ENCODE measurements at places on chromosomes 6 and 20.

GRCh38 chr6:164419099-164419498 lies 890.3 kb downstream of the C6orf118 start:
- DNase-seq = no peak

- no peak for DNase-seq
Observed at GRCh38 chr6:37704923-37705238, 7.2 kb upstream of the MDGA1 start.

DNA sequence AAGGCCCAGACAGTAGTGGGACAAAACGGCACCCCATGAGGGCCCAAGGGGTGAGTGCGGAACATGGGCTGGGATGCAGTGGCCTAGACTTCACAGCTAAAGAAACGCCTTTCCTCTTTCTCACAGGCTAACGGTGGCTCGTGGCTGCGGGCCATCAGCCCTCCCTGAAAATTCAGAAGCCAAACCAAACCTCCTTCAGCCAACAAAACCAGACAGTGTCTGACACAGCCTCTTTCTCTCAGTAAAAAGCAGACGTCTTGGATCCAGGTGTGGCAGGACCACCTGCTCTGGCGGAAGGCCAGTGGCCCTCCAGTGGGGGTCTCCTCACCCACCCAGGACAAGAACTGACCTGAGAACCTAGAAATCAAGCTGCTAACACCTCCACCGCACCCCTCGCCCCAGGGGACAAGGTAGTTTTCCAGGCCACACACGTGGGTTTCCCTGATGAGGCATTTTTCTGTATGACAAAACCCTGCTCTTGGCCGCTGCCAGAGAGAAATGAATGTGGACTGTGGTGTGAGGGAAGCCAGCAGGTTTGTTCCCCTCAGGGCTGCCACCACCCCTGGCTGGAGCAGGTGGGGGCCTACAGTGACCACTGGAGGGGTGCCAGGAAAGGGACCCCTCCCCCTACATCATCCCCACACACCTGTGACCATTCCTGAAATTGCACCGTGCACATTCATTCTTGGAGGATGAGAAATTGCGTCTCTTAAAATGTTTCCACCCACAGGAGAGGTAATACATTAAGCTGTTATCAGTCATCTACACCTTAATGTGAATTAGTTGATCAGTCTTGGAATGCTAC lies 76.8 kb upstream of the PIM1 start:
- no peak for DNase-seq

DNA sequence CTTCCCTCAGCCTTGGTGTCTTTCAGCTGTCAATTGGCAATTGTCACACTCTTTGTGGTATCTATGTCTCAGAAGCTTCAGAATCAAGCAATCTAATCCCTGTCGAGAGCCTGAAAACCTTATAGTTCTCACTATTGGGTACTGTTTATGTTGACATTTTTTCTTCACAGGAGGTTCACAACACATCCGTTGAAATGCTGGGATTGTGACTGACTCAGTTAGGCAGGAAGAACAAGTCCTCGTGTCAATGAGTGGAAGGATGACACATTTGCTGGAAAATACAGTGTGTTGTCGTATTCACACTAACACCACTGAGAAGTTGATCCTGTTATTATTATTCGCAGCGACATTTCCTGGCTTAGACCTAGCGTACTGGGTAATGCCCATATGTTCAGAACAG lies 163.9 kb upstream of the CITED2 start:
- DNase-seq = no peak

GRCh38 chr20:63499338-63499969 lies 571 bp upstream of the EEF1A2 start:
- DNase-seq = peak; percentile 54

DNA sequence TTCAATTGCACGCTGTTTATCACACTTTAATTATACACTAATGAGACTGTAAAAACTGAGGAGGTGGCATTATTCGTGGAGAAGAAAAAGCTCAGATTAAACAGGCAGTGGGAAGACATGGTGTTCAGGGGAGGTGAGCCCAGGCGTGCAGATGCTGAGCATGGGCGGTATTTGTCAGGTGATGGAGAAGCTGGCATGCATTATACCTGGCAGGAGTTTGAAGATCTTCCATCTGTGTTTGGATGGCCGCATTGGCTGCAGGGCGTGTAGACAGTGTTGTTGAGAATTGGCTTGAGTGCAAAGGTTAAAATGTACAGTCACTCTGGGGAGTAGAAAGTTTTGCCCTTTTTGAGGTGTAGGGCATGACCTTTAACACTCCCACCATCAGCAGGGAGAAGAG lies 213.8 kb downstream of the ERMARD start:
- DNase-seq = no peak

DNA sequence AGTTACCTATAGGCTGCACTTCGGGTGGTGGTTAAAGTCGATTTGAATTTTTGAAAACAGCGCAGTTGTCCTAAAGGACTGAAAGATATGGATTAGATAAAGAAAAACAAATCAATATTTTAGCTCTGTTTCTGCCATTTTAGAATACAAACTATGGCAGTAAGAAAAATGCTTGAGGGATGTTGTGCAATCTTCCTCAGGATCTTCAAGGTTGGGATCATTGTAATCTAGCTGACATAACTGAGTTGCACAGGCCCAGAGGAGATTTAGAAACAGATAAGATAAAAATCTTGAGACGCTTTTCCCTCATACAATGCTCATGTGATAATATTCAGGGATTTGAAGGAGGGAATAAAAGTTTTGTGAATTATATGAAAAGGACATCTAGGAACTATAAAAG lies 926 bp downstream of the PEX3 start:
- DNase-seq = no peak

GRCh38 chr6:21360336-21360735 lies 233.2 kb upstream of the SOX4 start:
- no peak for DNase-seq

GRCh38 chr6:71079677-71080076 lies 122.8 kb upstream of the B3GAT2 start:
- no peak for DNase-seq

DNA sequence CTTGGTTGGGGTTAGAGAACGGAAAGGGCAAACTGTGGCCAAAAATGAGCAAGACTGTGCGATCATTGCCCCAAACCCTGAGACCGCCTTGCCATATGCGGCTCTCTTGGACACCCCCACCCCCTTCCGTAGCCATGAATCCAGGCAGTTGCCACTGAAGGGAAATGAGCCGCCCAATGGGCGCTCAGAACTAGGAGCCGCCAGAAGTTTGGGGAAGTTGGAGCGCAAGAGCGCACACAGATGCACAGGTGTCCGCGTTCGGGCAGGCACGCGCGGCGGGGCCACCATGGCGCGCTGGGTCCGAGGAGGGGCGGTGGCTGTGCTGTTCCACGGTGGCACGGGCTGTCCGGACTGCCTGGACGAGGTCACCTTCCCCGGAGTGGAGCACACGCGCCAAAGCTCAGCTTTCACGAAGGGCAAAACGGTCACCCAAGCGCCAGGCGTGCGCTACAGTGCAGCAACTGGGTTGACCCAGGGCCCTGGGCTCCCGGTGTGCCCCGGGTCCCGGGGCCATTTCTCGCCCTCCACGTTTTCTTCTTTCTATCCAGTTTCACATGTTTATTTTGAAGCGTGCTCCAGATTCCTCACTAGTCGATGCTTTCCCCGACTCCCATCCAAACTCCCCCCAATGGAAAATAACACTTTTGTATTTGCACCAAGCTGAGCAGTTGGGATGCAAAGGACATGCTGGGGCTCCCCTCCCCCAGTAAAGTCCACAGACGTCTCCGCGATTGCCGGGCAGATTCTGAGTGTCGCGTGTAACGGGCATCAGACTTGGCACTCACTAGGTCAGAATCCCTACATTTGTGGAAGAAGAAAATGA lies 906 bp upstream of the PDE10A start:
- DNase-seq = no peak

DNA sequence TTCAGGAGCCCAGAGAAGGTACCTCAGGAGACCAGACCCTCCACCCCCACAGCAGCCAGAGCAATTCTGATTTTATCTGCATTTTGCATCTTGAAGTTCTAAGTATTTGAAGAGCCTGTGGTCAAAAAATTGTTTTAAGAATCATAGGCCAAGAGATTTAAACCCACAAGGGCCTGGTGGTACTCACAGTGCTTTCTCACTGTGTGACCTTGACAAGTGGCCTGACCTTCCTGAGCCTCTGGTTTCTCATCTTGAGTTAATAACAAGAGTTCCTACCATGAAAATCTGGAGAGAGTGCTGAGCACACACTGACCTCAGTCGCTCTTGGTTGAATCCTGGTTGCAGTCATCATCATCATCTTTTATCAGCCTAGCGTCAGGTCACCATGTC lies 45.4 kb upstream of the ID1 start:
- no peak for DNase-seq

- DNase-seq = no peak
Observed at GRCh38 chr20:15146948-15147347, 809.5 kb upstream of the FLRT3 start.

DNA sequence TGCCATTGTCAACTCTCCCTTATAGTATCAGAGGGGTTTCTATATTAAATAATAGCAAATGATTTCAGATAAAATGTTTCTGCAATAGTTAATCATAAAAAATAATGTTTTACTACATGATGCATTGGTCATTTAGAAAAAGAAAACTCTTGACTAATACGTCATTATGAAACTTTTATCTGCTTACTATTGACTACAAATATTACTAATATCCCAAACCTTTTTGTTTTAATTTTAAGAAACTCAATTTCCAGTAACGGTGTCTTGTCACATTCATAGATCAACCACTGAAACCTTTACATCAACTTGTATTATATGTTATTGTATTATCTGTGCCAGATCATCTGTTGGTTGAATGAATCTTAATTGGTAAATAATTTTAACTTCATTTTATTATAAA lies 482.9 kb upstream of the SLC35B3 start:
- DNase-seq = no peak

GRCh38 chr6:76992553-76992952 lies 470.7 kb downstream of the HTR1B start:
- DNase-seq = no peak

GRCh38 chr6:22878324-22878701 lies 308.9 kb downstream of the HDGFL1 start:
- DNase-seq = no peak

- DNase-seq = no peak
Observed at GRCh38 chr6:138307816-138308730, 69.6 kb upstream of the SMIM28 start.

- no peak for DNase-seq
Observed at GRCh38 chr6:75374961-75375400, 90.4 kb upstream of the TMEM30A start.

DNA sequence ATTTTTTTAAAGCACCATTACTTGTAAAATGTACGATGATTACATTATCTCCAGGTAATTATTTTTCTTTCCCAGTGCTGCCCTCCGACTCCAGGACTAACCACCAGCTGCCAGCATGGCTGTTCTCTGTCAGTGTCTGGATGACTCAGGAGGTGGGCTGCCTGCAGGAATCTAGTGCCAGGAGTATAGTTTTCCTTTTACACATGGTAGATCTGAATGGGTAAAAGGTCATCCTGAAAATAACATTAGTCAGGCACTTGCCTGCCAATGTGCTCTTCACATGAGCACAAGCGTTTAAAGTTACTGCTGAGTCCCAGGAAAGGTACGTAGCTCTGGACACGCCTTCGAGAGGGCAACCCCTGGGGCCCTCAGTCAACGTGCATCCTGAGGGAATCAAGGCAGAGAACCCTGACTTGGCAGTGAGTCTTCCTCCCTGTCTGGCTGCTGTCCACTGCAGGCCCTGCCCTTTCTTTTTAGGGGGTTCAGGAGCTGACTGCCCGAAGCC lies 2.4 kb downstream of the DYNLT1 start:
- DNase-seq = no peak
